ENCODE measurements at places on chromosomes 11 and 22.
A peak's percentile ranks its signal among the peaks of the same experiment; 100 is the strongest.

DNA sequence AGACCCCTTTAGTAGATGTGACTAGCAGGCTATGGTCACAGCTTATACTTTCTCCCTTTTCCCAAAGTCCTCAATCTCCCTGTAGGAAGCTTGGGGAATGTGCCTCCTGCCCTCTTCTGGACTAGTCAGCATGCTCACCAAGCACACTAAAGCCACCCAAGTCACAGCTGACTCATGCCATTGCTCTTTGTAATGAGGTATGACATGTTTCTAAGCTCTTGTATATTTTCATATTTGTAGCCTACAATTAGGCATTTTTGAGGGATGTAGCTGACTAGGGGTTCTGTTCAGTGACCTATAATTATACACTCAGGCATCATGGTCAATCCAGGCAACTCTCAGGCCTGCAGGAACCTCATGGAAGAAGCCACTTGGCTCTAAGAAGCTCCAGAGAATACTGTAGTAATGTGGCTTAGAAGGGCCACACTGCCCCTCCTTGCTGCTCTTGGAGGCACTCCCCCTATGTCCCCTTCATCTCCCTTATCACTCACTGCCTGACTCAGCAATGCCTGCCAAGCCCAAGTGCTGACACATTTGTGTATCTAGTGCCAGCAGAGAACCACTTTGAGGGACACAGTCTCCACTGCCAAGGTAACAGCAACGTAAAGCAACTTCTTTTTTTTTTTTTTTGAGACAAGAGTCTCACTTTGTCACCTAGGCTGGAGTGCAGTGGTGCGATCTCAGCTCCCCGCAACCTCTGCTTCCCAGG lies 86.2 kb downstream of the RPL27A start:
- DNase-seq, result peak; percentile 88

DNA sequence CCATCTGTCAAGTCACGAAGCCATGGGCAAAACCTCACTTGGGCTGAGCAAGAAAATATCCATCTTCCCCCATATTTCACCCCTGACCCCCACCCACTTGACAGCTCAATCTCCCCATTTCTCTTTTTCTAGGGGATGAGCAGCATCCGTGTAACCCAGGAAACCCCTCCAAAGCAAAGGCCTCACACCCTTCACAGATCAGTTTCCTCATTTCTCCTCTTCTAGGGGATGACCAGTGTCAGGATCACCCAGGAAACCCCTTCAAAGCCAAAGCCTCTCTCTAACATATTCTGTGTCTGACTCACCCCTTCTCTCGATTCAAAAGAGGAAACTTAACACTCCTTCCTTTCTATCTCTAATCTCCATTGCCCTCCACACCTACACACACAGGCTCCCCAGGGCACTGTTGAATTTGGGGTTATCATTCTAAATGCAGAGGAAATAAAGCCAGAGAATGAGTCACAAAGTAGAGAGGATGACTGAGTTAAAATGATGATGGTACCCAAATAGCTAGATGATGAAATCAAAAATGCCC lies 439.7 kb downstream of the BUD13 start:
- no peak for DNase-seq

DNA sequence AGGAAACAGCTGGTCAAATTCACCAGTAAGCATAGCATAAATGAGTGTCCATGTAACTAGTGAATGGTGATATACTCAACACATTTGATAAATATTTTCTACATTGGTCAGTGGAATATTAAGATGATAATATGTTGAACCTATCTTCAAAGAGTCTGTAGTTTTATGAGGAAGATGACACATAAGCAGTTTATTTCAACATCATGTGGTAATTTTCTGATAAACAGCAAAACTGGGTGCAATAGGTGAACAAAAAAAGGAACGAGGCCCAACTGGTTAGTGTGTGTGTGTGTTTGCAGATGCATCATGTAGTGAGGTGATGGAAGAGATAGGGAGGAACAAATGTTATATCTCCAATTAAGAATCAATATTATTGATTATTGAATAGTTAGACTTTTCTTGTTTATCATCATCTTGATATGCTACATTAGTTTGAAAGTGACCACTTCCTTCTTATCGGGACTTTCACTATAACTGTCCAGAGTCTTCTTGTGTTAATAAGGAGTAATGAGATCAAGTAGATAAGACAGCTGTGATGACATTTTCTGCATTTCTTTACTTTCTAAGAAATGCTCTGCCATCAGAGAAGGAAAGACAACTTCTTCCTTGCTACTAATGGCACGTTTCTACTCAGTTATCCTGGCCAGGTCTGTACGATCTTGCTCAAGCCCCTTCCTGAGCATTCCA lies 270.7 kb downstream of the ETS1 start:
- no peak for DNase-seq

DNA sequence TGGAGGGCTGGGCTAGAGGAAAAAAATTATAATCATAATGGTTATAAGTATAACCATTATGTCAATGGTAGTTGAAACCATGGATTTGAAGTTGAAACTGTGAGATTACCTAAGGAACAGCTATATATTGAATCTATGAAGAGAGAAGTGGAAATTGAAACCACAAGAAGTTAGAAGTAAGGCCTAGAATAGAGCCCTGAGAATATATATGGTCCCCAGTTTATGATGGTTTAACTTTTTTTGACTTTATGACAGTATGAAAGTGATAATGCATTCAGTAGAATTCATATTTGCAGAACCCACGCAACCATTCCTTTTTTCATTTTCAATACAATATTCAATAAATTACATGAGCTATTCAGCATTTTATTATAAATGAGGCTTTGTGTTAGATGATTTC lies 15.0 kb downstream of the AASDHPPT start:
- DNase-seq, result no peak

GRCh38 chr11:134800130-134800529 lies 388.1 kb upstream of the B3GAT1 start:
- no peak for DNase-seq

GRCh38 chr11:34805937-34806336 lies 110.2 kb downstream of the APIP start:
- DNase-seq, result no peak

- DNase-seq, result peak; percentile 98
These were observed 238.9 kb downstream of the NTM start for GRCh38 chr11:131609337-131609736.

DNA sequence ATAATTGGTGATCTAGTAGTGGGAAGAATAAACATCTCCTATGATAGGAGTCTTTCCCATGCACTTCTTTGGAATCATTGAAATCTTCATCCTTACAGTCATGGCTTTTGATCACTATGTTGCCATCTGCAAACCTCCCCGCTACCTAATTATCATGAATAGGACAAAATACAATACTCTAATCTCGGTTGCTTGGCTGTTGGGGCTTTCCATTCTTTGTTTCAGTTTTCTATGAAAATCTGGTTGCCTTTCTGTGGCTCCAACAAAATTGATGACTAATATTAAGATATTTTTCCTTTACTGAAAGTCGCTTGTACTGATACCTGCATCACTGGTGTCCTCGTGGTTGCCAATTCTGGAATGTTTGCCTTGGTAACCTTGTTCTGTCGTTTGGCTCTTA lies 11.9 kb downstream of the OR4C6 start:
- no peak for DNase-seq

- DNase-seq, result peak; percentile 62
These were observed 451 bp upstream of the HDHD5 start for GRCh38 chr22:17159504-17159951.

DNA sequence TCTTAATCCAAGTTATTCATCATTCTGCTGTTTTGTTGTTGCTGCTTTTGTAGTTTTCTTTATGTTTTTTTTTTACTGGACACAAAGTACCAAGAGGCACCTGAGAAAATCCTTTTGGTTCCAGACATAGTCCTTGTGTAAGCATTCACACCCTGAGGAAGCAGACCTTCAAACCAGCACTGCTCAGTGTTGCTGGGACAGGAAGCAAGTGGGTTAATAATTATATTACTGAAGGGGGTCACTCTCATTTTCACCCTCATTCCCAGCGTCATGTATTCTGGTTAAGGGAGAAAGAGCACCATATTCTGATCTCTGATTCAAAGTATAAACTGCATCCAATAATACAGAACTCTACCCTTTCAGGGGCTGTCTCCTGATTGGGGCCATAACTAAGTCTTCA lies 5.9 kb upstream of the ALKBH3 start:
- DNase-seq, result no peak

GRCh38 chr11:62127426-62127825 lies 3.6 kb downstream of the INCENP start:
- DNase-seq, result no peak

Measured in fibroblast of skin of right quadriceps (primary cell).